ENCODE measurements at places on chromosomes 11 and 22.

DNA sequence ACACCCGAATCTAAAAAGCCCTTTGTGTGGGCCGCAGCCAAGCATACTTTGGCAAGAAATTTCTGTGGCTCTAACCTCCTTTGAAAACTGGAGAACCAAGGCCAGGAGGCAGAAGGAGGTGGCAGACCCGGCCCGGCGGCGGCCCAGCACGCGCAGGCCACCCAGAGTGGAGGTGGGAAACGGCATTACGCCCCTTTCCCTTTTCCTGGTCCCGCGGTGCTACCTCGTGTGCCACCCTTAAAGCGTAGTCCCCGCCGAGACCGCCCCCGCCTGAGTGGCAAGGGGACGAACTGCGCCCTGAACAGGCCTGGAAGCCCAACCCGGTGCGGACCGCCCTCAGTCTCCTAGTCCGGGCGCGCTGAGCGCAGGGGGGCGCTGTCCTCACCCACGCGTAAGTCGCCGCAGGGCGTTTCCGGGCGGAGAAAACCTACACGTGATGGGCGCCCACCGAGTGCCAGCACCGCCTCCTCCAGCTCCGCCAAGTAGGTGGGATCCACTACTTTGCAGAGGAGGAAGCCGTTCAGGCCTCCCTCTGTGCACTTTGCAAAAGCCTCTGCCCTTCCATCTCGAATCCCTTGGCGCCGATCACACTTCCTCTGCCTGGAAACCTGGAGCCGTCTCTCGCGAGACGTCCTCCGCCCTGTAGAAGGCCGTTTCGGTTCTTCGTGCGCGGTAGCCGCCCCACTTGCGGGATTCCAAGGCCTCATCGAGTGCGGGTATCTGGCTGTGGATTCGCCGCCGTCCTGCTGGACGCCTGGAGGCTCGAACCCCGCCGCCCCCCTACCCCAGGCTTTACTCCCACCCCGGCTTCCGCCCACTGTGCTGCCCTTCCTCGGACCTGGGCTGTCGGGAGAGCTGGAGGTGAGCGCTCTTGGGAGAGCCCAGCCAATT, at the start of gene ACCS:
Gene ACCS, plus strand, starts transcription at position 430 of the 891 bp plus-strand sequence. CDS start 1,358 bp downstream, outside the sequence.
- peak; percentile 79 for DNase-seq

DNA sequence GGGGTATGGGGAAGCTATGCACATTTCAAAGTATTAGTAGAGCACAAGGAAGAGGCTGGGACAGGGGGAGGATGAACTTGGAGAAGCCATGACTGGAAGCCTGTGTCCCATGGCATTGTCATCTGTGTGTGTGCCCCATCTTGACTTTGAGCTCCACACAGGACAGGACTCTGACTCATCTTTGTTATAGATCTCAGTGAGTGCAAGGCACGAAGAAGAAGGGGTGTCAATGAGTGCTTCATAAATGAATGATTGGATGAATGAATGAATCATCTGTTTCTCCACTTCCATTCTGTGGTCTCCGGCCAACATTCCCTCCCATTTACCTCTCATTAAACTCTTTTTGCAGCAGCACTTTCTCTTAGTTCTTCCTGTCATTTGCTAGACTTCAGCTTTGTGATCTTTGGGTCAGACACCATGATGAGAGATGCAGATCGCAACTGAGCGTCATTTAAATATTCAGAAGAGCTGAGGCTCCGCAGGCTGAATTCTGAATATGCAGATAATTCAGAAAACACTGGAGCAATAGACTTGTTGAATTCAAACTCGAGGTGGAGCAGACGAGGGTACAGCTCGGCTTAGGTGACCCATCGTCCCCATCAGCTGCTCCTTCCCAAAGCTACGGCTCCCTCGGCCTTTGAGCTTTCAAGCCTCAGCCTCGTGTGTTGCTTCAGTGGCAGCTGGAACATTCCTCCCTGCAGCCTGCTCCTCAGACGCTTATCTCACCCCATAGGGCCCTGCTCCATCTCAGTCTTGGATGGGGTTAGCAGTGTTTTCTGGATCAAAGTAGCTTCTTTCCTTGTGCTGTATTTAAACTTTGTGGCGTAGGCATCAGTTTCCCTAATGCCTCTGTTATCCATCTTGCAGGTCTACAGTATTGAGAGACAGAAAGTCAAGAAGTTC, 30.8 kb downstream of the APOL3 start:
- no peak for DNase-seq

GRCh38 chr11:62461740-62462507, 43.1 kb downstream of the SCGB1A1 start:
- DNase-seq = no peak

- DNase-seq = no peak
Measured at GRCh38 chr11:43581370-43582023, 99.0 kb upstream of the HSD17B12 start.

- no peak for DNase-seq
Measured at GRCh38 chr11:13229136-13229535, 48.5 kb upstream of the BMAL1 start.
